Osteoblast (primary cell): ENCODE measurements at places on chromosomes 7 and 10.

- DNase-seq: peak; percentile 96
These were observed 750 bp downstream of the ZNF398 start for GRCh38 chr7:149147752-149148653.

DNA sequence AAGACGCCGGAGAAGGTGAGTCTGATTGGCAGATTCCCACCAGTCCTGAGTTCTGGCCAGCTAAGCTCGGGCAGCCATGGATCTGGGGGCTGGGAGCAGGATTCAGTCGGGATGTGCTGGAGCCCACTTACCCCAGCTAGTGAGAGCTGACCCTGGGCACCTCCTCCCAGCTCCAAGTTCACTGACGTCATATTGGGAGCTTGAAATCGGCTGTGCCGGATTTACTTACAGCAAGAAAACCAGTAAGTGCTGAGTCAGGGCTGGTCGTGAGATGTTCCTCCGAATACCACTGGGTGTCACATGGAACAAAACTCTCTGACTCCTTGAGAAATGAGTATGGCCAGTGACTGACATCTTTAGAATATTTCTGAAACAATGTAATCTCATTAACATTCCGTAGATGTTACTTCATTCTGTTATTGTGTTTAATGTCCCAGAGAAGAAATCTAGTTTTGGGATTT is 621.2 kb downstream of the SDK1 start:
- peak; percentile 81 for DNase-seq

GRCh38 chr10:66777665-66778064 is 148.2 kb upstream of the LRRTM3 start:
- DNase-seq: no peak

DNA sequence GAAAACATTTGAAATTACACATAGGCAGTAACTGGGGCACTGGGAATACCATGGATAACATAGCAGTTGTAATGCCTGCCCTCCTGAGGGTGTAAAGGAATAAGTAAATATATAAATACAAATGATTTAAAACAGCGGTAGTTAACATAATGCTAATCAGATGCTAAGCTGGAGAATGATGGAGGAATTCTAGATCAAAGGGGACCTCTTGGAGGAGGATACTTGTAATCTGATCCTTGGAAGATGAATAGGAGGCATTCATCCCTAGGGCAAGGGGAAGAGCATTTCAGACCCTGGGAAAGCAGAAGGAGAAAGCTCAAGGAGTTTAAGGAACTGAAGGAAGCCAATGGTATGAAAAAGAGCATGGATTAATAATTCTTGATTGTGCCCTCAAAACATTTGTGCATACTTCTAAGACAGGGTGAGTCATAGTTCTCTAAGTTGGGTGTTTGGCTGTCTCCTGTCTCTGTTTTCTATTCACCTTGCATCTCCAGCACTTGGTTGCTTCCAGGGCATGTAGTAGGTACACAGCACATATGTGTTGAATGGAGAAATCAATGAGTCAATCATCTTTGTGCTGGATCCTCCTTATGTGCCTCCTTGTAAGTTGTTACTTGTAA is 54.8 kb upstream of the PLPP4 start:
- DNase-seq: no peak

- peak; percentile 84 for DNase-seq
These were observed 1.7 kb downstream of the ESYT2 start for GRCh38 chr7:158827411-158828132.
